ENCODE measurements at places on chromosomes 12 and 14.

DNA sequence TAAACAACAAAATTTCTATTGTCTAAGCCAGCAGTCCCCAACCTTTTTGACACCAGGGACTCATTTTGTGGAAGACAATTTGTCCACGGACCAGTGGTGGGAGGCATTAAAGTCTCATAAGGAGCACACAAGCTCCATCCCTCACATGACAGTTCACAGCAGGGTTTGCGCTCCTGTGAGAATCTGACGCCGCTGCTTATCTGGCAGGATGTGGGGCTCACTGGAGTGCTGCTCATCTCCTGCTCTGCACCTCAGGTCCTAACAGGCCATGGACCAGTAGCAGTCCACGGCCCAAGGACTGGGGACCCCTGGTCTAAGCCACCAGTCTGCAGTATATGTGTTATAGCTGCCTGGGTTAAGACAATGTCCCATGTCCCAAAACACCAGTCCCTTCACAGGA, 27.2 kb downstream of the VCPKMT start:
- no peak for DNase-seq

DNA sequence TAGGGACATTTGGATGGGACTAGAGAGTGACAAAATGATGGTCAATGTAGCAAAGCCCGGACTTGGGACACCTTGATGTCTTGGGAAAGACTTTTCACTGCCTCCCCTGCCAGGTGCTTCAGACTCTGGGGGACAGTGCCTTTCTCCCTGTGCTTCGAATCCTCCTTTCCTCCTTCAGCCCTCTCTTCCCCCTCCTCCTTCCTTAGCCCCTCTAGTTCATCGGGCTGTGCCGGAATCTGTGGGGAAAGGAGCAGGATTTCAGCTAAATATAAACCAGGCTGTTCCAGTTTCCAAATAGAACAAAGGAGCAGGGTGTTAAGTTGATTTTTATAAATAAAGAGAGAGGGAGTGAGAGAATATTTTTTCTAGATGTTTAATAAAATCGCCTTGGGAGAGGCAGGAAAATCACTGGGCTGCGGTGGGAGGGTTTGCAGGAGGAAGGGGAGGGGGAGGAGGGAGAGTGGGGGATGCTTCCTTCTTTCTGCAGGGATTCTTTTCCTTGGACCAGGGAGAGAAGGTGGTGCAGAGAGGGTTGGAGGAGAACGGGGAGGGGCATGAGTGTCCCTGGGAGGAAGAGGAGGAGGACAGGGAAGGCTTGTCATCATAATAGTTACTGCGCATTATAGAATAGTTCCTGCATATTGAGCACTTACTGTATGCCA, 21.3 kb upstream of the CABP1 start:
- DNase-seq = no peak

DNA sequence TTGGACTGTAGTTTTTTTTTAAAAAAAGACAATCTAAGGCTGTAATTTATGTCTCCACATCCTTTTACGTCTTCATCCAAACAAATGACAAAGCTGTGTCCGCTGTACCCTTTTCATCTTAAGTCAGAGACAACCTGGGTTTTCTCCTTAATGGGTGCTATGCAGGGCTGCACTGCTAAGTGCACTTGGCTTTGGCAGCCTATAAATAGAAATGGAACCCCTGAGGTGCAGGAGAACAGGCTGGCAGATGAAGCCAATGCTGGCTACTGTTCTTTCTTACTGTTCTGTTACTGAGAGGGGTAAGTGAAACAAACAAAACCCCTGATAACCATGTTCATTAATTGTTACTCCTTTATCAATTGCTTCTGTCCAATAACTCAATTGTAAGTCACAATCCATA, 47.1 kb upstream of the KICS2 start:
- no peak for DNase-seq

GRCh38 chr14:49483268-49483667, 102.9 kb downstream of the RPS29 start:
- no peak for DNase-seq

- peak; percentile 17 for DNase-seq
These were observed at the start of gene ZNF219 for GRCh38 chr14:21098076-21098891. TSS of gene ZNF219 (minus strand) at chr14:21098655. CDS start at chr14:21093591, 5,064 bp downstream.

Data from stimulated activated CD8-positive, alpha-beta memory T cell treated with anti-CD3 and anti-CD28 coated beads, Interleukin-4, amount 100 ng/mL, for 24 hours (primary cell).